Natural killer cell (primary cell): ENCODE measurements at places on chromosomes 16 and 17. TPM values are rescaled to one million over a fixed set of nuclear protein-coding genes. Genes with fewer than 3 reads are reported as not detected.
A peak's percentile ranks its signal among the peaks of the same experiment; 100 is the strongest.

The PRAC1 gene
- not detected for total RNA-seq

The PLEKHM1 gene
- 140 TPM for total RNA-seq

The PIK3R6 gene
- total RNA-seq = 1.4 TPM

The MMP28 gene
- 1.1 TPM for total RNA-seq

The CX3CL1 gene
- total RNA-seq = not detected

The YBX2 gene
- not detected for total RNA-seq

The IRX5 gene
- total RNA-seq = not detected

The KRT26 gene
- not detected for total RNA-seq

The NPIPA8 gene
- not detected for total RNA-seq

GRCh38 chr16:31860508-31860907 is 13.1 kb upstream of the ZNF267 start:
- H3K4me3 ChIP-seq = no peak overlapping the region
- no peaks in the 10 kb centered on the region for H3K36me3 ChIP-seq
- no peaks in the 10 kb centered on the region for H3K4me1 ChIP-seq
- DNase-seq = no peak
- H3K27me3 ChIP-seq = no peaks in the 10 kb centered on the region

DNA sequence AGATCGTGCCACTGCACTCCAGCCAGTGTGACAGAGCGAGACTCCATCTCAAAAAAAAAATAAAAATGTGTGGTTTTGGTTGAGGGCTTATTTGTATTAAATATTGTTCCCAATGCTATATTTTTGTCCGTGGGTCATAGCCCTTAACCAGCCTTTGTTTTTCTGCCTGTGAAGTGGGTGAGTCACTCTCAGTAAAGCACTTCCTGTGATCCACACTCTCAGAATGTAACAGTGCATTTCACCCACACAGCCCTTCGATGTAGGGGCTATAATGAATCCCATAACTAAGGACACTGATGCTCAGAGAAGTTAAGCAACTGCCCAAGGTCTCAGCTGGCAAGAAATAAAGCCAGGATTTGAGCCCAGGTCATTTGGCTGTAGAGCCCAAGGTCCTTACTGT is 34.7 kb upstream of the POLR3E start:
- peaks cover 24% of the 10 kb centered on the region for H3K36me3 ChIP-seq
- H3K4me1 ChIP-seq = peaks cover 19% of the 10 kb centered on the region
- H3K4me3 ChIP-seq = no peak overlapping the region
- peak overlapping the region; percentile 11 for H3K27ac ChIP-seq

- no peak for DNase-seq
- H3K4me1 ChIP-seq = peaks cover 34% of the 10 kb centered on the region
- no peak overlapping the region for H3K4me3 ChIP-seq
- peaks cover 19% of the 10 kb centered on the region for H3K36me3 ChIP-seq
- no peak overlapping the region for H3K27ac ChIP-seq
These were observed 10.5 kb downstream of the MNT start for GRCh38 chr17:2390199-2390836.

- no peak overlapping the region for H3K4me3 ChIP-seq
- no peak overlapping the region for H3K27ac ChIP-seq
- no peak for DNase-seq
- H3K36me3 ChIP-seq = peaks cover 8% of the 10 kb centered on the region
- H3K4me1 ChIP-seq = no peaks in the 10 kb centered on the region
These were observed 38.1 kb upstream of the METRNL start for GRCh38 chr17:83041305-83041704.

GRCh38 chr17:5234645-5235576 is at the start of gene SCIMP:
Gene SCIMP (minus strand): TSS chr17:5234860. CDS start chr17:5234755, 105 bp downstream.
- DNase-seq = no peak
- no peaks in the 10 kb centered on the region for H3K36me3 ChIP-seq
- H3K27me3 ChIP-seq = no peaks in the 10 kb centered on the region

DNA sequence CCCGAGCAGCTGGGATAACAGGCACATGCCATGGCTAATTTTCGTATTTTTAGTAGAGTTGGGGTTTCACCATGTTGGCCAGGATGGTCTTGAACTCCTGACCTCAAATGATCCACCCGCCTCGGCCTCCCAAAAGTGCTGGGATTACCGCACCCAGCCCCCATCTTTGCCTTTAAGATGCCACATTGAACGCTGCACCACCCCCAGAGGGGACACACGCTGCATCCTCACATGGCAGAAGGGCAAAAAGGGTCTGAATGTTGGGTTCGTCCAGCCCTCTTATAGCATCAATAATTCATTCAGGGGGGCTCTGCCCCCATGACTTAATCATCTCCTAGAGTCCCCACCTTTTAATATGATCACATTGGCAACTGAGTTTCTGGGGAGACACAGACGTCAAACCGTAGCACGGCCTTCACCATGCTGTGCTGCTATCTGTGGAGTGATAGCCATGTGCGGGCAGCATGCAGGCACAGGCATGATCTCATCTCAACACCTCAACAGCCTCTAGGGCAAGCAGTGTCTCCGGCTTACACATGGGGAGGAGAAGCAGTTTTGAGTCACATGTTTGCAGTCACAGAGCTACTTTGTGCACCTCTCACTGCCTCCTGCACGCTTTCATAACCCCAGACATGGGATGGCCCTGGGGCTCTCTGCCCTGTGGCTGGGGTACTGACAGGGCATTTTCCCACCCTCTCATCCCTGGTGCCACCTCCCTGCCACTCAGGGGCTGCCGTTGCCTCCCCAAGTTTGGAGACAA is 30.0 kb downstream of the IL21R start:
- peaks cover 63% of the 10 kb centered on the region for H3K36me3 ChIP-seq
- H3K27me3 ChIP-seq = no peaks in the 10 kb centered on the region
- peaks cover 42% of the 10 kb centered on the region for H3K4me1 ChIP-seq
- H3K27ac ChIP-seq = no peak overlapping the region
- H3K4me3 ChIP-seq = no peak overlapping the region

- DNase-seq = no peak
- H3K27me3 ChIP-seq = no peaks in the 10 kb centered on the region
- no peak overlapping the region for H3K4me3 ChIP-seq
These were observed 151.2 kb downstream of the ZNF423 start for GRCh38 chr16:49704586-49705155.

- no peak overlapping the region for H3K27ac ChIP-seq
- no peaks in the 10 kb centered on the region for H3K27me3 ChIP-seq
These were observed 275.5 kb upstream of the SOX9 start for GRCh38 chr17:71845337-71845736.

DNA sequence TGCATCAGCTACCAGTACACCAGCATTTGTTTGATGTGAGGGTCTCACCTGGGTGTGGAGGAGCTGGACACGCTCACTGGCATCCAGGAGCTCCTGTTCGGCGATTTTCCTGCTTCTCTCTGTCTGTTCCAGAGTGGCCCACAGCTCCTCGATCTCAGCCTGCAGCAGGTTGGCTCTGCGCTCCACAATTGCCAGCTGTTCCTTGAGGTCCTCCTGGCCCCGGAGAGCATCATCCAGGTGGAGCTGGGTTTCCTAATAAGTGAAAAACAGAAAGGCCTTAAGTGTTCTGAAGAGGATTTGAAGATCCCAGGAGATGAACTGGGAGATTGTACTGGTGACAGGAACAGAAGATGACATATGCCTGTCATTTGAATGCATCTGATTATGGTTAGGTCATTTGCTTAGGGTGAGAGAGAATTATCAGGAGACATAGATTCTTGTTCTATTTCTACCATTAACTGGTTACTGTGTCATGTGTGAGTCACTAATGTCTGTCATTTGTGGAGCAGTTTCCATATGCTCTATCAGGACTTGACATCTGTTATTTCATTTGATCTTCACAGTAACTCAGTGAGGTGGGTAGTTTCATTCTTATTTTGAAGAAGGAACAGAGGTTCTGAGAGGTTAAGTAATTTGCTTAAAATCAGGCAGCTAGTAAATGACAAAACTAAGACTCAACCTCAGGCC is 21.5 kb upstream of the MYH13 start:
- H3K36me3 ChIP-seq = no peaks in the 10 kb centered on the region
- DNase-seq = no peak
- H3K4me1 ChIP-seq = no peaks in the 10 kb centered on the region
- H3K4me3 ChIP-seq = no peak overlapping the region
- H3K27ac ChIP-seq = no peak overlapping the region
- H3K27me3 ChIP-seq = no peaks in the 10 kb centered on the region

GRCh38 chr17:42010898-42011516 is 6.2 kb downstream of the DNAJC7 start:
- no peak for DNase-seq
- H3K4me1 ChIP-seq = peaks cover 24% of the 10 kb centered on the region
- H3K36me3 ChIP-seq = peaks cover 9% of the 10 kb centered on the region

DNA sequence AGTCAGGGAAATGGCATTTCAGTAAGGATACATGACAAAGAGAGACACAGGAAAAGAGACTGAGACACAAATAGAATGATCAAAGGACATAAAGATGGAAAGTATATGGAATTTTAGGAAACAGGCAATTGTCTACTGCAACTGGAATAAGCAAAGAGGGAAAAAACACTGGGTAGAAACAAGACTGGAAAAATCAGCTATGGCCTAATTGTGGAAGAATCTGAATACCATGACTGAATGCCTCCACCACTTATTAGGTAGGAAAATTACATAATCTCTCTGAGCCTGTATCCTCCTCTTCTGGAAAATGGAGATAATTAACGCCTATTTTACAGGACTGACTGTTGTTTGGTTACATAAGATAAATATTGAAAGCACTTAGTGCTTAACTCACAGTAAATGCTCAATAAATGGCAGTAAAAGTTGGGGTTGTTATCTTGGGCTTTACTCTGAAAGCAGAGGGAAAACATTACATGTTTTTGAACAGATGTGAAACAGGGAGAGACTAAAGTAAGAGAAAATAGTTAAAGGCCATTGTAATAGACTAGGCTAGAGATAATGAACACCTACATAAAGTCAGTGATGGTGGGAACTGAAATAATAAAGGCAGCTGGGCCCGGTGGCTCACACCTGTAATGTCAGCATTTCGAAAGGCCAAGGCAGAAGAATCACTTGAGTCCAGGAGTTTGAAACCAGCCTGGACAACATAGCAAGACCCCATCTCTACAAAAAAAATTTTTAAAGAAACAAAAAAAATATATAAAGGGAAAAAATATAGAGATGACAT is 63.5 kb upstream of the C17orf78 start:
- H3K36me3 ChIP-seq = no peaks in the 10 kb centered on the region
- no peak for DNase-seq
- H3K27me3 ChIP-seq = no peaks in the 10 kb centered on the region

- H3K4me1 ChIP-seq = no peaks in the 10 kb centered on the region
- DNase-seq = no peak
- H3K36me3 ChIP-seq = no peaks in the 10 kb centered on the region
- H3K27ac ChIP-seq = no peak overlapping the region
These were observed 47.9 kb upstream of the NKD1 start for GRCh38 chr16:50500171-50500874.

GRCh38 chr16:65372171-65372570 is 250.3 kb upstream of the CDH11 start:
- H3K36me3 ChIP-seq = no peaks in the 10 kb centered on the region
- no peaks in the 10 kb centered on the region for H3K27me3 ChIP-seq

- no peak for DNase-seq
- H3K36me3 ChIP-seq = no peaks in the 10 kb centered on the region
- peaks cover 16% of the 10 kb centered on the region for H3K4me1 ChIP-seq
These were observed 13.2 kb upstream of the SPN start for GRCh38 chr16:29649588-29650494.

- no peak overlapping the region for H3K27ac ChIP-seq
- H3K36me3 ChIP-seq = no peaks in the 10 kb centered on the region
- DNase-seq = no peak
- no peak overlapping the region for H3K4me3 ChIP-seq
- no peaks in the 10 kb centered on the region for H3K4me1 ChIP-seq
- H3K27me3 ChIP-seq = no peaks in the 10 kb centered on the region
These were observed 19.2 kb upstream of the ABAT start for GRCh38 chr16:8655184-8655717.

DNA sequence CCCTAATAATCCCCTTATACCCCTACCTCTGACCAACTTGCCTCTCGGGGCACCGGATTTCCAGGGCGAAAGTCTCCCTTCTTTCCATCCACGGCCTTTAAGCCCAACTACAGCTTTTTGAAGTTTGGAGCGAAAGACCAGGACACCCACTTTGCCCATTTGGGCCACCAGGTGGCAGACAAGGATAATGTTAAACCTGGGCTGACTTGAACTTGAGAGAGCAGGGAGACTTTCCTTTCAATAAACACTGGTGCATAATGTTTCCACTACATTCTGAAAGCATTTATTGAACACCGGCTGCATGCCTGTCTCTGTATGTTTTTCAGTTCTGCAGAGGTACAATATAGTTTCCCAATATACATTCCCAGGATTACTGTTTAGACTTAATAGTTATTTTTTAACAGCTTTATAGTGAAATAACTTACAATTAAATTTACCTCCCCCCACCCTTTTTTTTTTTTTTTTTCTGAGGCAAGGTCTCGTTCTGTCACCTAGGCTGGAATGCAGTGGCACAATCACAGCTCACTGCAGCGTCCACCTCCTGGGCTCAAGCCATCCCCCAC is 6.9 kb upstream of the CES3 start:
- peaks cover 1% of the 10 kb centered on the region for H3K4me1 ChIP-seq
- H3K27me3 ChIP-seq = peaks cover 21% of the 10 kb centered on the region
- H3K4me3 ChIP-seq = no peak overlapping the region
- DNase-seq = peak; percentile 64
- H3K36me3 ChIP-seq = no peaks in the 10 kb centered on the region

DNA sequence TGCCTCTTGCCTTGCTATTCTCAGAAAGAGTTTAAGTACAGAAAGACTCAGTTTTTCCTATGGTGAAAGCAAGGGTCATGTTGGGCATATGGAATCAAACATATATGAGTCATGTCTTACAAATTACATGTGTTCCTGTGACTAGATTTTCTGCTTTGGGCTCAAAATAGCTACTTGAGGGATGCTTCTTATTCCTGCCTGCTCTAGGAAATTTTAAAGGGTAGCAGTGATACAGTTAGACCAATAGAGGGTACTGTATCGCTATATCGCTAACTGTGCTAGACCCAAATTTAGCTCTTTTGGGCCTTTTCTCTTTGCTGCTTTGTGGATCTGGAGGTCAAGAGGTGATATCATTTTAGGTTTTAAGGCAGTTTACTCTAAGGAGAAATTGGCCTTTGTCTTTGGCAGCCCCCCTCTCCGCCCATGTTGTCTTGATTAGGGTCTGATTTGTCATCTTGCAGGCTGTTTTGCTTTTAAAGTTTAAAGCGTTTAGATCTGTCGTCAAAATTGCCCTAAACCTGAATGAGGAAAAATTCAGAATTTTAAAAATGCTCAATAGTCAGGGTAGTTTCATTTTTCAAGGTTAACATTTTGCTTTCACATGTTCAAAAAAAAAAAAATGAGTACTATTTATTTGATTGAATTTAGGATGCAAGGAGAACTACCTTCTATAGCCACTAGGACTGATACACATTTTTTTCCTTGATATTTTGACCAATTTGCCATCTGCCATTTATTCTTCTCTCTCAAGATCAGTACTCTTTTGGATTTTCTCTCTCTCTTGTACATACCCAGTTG is 8.8 kb downstream of the NFATC3 start:
- H3K4me1 ChIP-seq = peaks cover 31% of the 10 kb centered on the region
- no peaks in the 10 kb centered on the region for H3K36me3 ChIP-seq
- H3K27ac ChIP-seq = peak overlapping the region; percentile 58
- no peaks in the 10 kb centered on the region for H3K27me3 ChIP-seq
- no peak for DNase-seq
- H3K4me3 ChIP-seq = no peak overlapping the region

- H3K27ac ChIP-seq = no peak overlapping the region
- no peaks in the 10 kb centered on the region for H3K36me3 ChIP-seq
- no peak for DNase-seq
- H3K27me3 ChIP-seq = no peaks in the 10 kb centered on the region
These were observed 77.4 kb downstream of the RMI2 start for GRCh38 chr16:11422381-11423314.
